Substantia nigra (tissue), 51 donors: ENCODE measurements at places on chromosomes 3 and 15.

DNA sequence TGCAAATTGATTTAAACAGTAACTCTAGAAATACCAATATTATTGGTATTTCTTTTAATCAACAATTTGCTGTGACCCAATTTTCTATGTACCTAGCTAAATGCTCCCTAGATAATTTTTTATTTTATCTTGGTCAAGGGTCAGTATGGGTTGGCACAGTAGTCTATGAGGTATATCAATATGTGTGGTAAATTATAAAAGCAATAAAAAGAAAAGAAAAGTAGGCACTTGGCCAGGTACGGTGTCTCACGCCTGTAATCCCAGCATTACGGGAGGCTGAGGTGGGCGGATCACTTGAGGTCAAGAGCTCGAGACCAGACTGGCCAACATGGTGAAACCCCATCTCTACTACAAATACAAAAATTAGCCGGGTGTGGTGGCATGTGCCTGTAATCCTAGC, 34.0 kb upstream of the STIMATE start:
- DNase-seq: no peak

DNA sequence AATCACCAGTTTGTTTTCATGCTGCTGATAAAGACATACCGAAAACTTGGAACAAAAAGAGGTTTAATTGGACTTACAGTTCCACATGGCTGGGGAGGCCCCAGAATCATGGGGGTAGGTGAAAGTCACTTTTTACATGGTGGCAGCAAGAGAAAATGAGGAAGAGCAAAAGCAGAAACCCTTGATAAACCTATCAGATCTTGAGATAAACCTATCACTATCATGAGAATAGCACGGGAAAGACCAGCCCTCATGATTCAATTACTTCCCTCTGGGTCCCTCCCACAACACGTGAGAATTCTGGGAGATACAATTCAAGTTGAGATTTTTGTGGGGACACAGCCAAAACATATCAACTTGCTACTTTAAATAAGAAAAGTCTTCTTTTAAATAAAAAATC, 28.9 kb downstream of the CD200R1L start:
- DNase-seq: no peak

DNA sequence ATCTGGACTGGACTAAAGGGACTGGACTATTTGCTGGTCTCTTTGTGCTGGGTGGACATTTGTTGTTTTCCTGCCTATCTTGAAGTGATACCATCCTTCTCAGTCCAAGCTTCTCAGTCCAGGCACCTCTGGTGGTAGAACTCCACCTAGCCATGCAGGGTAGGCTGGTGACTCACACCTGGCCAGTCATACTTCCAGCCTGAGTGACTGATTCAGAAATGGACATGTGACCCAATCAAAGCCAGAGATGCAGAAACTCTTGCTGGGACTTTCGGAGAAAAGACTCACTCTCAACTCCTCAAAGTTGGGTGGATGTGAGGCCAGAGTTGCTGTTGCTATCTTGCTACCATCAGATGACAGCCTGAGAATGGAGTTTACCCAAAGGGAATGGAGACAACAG, 5.6 kb upstream of the ASB14 start:
- DNase-seq: no peak

- DNase-seq: no peak
These were observed 31.9 kb upstream of the TICRR start for GRCh38 chr15:89543389-89543788.

GRCh38 chr3:16412192-16412800, 101.2 kb downstream of the RFTN1 start:
- DNase-seq: no peak
